ENCODE measurements at places on chromosomes 12 and 14. TPM values are rescaled to one million over a fixed set of nuclear protein-coding genes. Genes with fewer than 3 reads are reported as not detected.

SPX gene
- not detected for total RNA-seq

TPPP2 gene
- total RNA-seq = not detected

HPD gene
- total RNA-seq = not detected

CELA1 gene
- not detected for total RNA-seq

GRCh38 chr12:6044082-6044481 is 80.4 kb downstream of the VWF start:
- peak; percentile 64 for DNase-seq
- peaks cover 9% of the 10 kb centered on the region for H3K4me1 ChIP-seq
- no peaks in the 10 kb centered on the region for H3K27me3 ChIP-seq
- no peak overlapping the region for H3K27ac ChIP-seq

ANO2 gene
- total RNA-seq = not detected

DNA sequence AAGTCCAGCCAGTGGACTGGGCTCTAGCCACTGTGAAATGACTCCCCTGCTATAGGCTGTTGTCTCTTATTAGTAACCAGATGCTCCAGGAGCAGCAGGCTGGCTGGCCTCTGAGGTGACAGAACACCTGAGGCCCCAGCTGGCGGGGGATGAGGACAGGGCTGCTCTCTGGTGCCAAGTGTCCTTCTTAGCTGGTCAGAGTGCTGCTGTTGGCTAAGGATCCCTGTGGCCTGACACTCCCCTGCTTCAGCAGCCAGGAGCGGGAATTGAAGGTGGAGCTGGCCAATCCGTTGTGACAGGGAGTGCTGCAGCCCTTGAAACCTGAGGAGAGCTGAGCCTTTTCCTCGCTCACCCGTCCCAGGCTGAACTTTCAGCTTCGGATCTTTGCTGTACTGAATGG is 30.7 kb downstream of the TMEM229B start:
- no peaks in the 10 kb centered on the region for H3K36me3 ChIP-seq
- H3K4me1 ChIP-seq = peaks cover 5% of the 10 kb centered on the region
- H3K27me3 ChIP-seq = peaks cover 16% of the 10 kb centered on the region
- peak overlapping the region; percentile 10 for H3K4me3 ChIP-seq

GRCh38 chr14:90019824-90020523 is 41.8 kb upstream of the KCNK13 start:
- H3K4me3 ChIP-seq = no peak overlapping the region
- no peaks in the 10 kb centered on the region for H3K27me3 ChIP-seq
- peak; percentile 10 for DNase-seq
- peaks cover 21% of the 10 kb centered on the region for H3K4me1 ChIP-seq

GRCh38 chr12:50660425-50660822 is 103.5 kb upstream of the ATF1 start:
- DNase-seq = no peak
- H3K36me3 ChIP-seq = peaks cover 12% of the 10 kb centered on the region
- H3K4me1 ChIP-seq = peaks cover 19% of the 10 kb centered on the region
- H3K27me3 ChIP-seq = no peaks in the 10 kb centered on the region
- H3K27ac ChIP-seq = no peak overlapping the region
- H3K4me3 ChIP-seq = no peak overlapping the region

ST8SIA1 gene
- total RNA-seq = not detected

DNA sequence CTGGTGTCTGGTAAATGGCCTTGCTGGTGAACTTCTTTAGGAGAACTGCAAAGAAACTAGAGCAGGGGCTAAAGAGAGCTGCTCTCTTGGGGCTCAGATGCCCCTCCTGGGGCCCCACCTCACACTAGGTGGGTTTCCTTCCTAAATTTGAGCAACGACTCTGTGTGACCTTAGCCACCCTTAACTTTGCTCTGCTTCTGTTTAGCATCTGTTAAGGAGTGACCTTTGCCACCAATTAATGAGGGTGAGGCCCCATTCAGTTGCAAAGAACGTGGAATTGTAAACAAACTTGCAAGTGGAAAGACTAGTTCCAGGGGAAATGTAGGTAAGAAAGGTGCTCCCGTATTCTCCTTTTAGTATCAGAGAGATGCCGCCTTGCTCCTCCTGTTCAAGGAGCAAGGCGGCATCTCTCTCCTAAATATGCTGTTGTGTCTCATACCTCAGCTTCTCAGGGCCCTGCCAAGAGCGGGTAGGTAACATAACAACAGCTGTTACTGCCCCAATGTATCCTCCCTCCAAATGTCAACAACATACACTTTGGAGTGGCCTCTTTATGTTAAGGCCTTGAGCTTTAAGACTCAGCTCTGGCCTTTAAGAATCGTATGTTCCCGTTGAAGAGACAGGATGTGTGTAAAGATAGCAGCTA is 77.6 kb upstream of the FUT8 start:
- H3K27me3 ChIP-seq = no peaks in the 10 kb centered on the region
- H3K27ac ChIP-seq = peak overlapping the region; percentile 78
- H3K4me1 ChIP-seq = peaks cover 38% of the 10 kb centered on the region
- peak overlapping the region; percentile 17 for H3K4me3 ChIP-seq
- H3K36me3 ChIP-seq = no peaks in the 10 kb centered on the region

GRCh38 chr12:93167841-93168492 is 209.8 kb upstream of the NUDT4 start:
- peaks cover 23% of the 10 kb centered on the region for H3K4me1 ChIP-seq
- H3K27ac ChIP-seq = no peak overlapping the region
- peak overlapping the region; percentile 84 for H3K4me3 ChIP-seq
- H3K36me3 ChIP-seq = no peaks in the 10 kb centered on the region
- no peaks in the 10 kb centered on the region for H3K27me3 ChIP-seq
- DNase-seq = peak; percentile 43

Data from PC-3 (cell line).